ENCODE measurements at places on chromosomes 1 and 21.

GRCh38 chr21:38388203-38388602 lies 110.1 kb downstream of the ERG start:
- H3K4me1 ChIP-seq: no peaks in the 10 kb centered on the region
- no peaks in the 10 kb centered on the region for H3K27me3 ChIP-seq
- H3K36me3 ChIP-seq: no peaks in the 10 kb centered on the region
- no peak for DNase-seq
- no peak overlapping the region for H3K4me3 ChIP-seq

- H3K27ac ChIP-seq: no peak overlapping the region
- H3K4me3 ChIP-seq: no peak overlapping the region
- H3K4me1 ChIP-seq: no peaks in the 10 kb centered on the region
- no peaks in the 10 kb centered on the region for H3K27me3 ChIP-seq
Measured at GRCh38 chr1:55848906-55849305, 633.7 kb upstream of the USP24 start.

- DNase-seq: no peak
- no peak overlapping the region for H3K4me3 ChIP-seq
- H3K4me1 ChIP-seq: peaks cover 4% of the 10 kb centered on the region
- H3K36me3 ChIP-seq: peaks cover 35% of the 10 kb centered on the region
Measured at GRCh38 chr1:109239409-109240068, 9.8 kb upstream of the CELSR2 start.

GRCh38 chr1:161978011-161978790 lies 45.5 kb downstream of the OLFML2B start:
- no peaks in the 10 kb centered on the region for H3K27me3 ChIP-seq
- H3K4me1 ChIP-seq: no peaks in the 10 kb centered on the region
- H3K36me3 ChIP-seq: no peaks in the 10 kb centered on the region

DNA sequence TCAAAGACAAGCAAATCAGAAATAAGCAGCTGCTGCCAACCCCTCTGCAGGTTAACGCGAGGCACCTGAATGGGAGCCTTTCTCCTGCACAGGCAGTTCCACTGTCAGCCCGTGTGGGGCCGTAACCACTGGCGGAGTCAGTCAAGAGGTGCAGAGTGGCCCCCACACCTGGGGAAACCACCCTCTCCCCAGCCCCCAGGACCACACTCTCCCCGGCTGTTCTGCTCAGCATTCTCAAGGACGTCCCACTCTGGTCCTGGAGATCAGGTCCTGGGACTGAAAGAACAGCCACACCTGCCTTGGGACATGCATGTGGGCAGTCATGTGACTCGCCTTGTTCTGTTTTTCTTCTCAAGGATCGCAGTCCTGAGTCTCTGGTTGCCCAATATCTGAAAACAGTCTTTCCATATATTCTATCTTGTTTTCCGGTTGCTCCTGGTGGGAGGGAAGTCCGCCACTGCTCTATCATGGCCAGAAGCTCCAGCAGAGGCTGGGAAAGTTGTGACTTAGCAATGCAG lies 252.5 kb downstream of the PTPRU start:
- no peaks in the 10 kb centered on the region for H3K36me3 ChIP-seq
- no peaks in the 10 kb centered on the region for H3K27me3 ChIP-seq
- no peak overlapping the region for H3K27ac ChIP-seq

GRCh38 chr1:193192586-193192985 lies 6.2 kb upstream of the B3GALT2 start:
- H3K27ac ChIP-seq: no peak overlapping the region
- H3K4me3 ChIP-seq: no peak overlapping the region
- H3K4me1 ChIP-seq: peaks cover 3% of the 10 kb centered on the region
- H3K36me3 ChIP-seq: peaks cover 3% of the 10 kb centered on the region
- DNase-seq: no peak
- H3K27me3 ChIP-seq: no peaks in the 10 kb centered on the region

DNA sequence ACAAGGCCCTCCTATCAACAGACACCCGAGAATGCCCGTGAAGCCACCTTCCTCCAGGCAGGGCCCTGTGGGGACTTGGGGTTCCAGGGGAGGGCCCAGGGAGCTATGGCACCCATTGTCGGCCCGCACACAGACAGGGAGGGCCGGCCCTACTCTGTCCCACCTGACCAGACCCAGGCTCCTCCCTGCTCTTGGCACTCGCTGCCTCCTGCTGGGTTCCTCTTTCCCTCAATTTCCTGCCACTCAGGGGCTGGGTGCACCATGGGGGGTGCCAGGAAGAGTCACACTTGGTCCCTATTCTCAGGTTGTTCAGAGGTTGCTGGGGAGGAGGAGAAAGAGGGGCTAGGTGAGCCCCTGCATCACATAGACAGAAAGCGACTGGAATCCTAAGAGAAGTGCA lies 8.0 kb upstream of the OXCT2 start:
- H3K4me3 ChIP-seq: no peak overlapping the region
- no peak overlapping the region for H3K27ac ChIP-seq
- no peaks in the 10 kb centered on the region for H3K4me1 ChIP-seq
- no peaks in the 10 kb centered on the region for H3K27me3 ChIP-seq

DNA sequence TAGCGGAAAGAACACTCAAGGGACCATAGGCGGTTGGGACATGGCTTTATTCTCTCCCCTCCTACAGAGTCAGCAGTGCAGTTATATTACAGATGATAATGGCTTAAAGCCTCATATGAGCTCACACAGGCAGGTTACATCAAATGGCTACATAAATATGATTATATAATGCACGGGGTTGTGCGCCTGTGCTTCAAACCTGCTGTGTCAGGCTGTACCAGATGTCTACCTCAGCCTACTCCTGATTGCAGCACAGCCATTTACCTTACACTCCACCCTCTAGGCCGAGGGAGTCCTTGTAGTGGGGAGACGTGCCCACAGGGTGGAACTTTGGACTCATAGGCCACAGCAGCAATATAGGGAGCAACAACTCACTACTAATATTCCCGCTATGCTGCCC lies 16.4 kb upstream of the TBX19 start:
- no peaks in the 10 kb centered on the region for H3K4me1 ChIP-seq
- no peaks in the 10 kb centered on the region for H3K27me3 ChIP-seq
- DNase-seq: no peak
- H3K36me3 ChIP-seq: no peaks in the 10 kb centered on the region
- H3K4me3 ChIP-seq: no peak overlapping the region

DNA sequence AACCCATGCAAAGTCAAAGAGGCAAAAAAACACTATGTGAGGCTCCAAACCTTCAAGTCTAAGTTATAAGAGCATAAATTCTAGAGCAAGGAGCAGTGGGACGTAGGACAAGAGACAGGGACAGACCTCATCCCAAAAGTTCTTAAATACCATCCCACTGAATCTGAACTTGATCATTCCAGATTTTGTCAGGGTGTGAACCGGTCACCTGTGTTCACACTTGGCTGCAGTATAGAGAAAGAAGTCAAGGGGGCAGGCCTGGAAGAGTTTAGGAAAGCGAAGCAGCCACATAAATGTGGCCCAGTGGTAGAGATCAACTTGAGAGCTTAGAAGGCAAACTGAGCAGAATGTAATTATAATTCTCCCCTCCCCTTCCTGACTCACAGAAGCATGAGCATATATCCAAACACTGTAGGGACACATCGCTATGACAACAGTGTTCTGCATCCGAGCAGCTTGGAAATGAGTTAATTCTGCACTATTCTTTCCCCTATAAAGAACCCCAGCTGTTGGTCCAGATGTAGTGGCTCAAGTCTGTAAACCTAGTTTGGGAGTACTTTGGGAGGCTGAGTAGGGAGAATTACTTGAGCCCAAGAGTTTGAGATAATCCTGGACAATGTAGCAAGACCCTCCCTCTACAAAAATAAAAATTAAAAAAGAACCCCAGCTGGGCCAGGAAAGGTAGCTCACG lies 2.7 kb downstream of the AKR7A2 start:
- H3K4me3 ChIP-seq: no peak overlapping the region
- DNase-seq: no peak
- H3K27ac ChIP-seq: no peak overlapping the region
- H3K27me3 ChIP-seq: no peaks in the 10 kb centered on the region

GRCh38 chr1:29809446-29810120 lies 573.3 kb downstream of the PTPRU start:
- no peak for DNase-seq
- no peak overlapping the region for H3K27ac ChIP-seq
- H3K27me3 ChIP-seq: no peaks in the 10 kb centered on the region
- H3K4me3 ChIP-seq: no peak overlapping the region
- no peaks in the 10 kb centered on the region for H3K4me1 ChIP-seq

DNA sequence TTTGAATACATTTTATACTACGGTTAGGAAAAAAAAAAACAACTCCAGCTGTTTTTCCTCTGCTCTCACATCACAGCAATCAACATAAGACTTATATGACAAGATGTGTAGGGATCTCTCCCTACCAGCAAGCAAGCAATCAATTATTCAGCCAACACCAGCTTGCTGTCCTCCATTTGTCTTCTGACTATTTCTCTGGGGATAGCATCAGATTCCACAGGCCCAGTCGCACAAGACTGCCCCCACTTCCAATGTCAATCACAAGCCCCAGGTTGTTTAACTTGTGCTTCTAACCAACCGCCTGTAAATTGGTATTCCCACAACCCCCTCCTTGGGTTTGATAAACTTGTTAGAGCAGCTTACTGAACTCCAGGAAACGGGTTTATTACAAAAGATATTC lies 873.1 kb upstream of the TMPRSS15 start:
- H3K27me3 ChIP-seq: no peaks in the 10 kb centered on the region
- no peak overlapping the region for H3K27ac ChIP-seq
- no peaks in the 10 kb centered on the region for H3K36me3 ChIP-seq
- DNase-seq: no peak

GRCh38 chr1:198918920-198919319 lies 280.1 kb downstream of the PTPRC start:
- no peak for DNase-seq
- no peak overlapping the region for H3K4me3 ChIP-seq
- no peaks in the 10 kb centered on the region for H3K36me3 ChIP-seq
- no peaks in the 10 kb centered on the region for H3K27me3 ChIP-seq
- H3K4me1 ChIP-seq: peaks cover 6% of the 10 kb centered on the region

DNA sequence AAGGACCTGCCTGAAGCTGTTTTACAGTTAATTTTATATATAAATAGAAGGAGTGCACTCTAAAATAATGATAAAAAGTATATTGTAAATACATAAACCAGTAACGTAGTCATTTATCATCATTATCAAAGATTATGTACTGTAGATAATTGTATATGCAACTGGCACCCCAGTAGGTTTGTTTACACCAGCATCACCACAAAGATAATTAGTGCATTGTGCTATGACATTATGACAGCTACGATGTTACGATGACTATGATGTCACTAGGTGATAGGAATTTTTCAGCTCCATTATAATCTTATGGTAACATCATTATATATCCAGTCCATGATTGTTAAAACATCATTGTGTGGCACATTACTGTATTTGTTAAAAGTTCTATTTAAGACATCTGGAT lies 185.2 kb downstream of the LBR start:
- no peak overlapping the region for H3K4me3 ChIP-seq
- H3K27me3 ChIP-seq: no peaks in the 10 kb centered on the region
- H3K4me1 ChIP-seq: no peaks in the 10 kb centered on the region
- DNase-seq: no peak
- H3K36me3 ChIP-seq: no peaks in the 10 kb centered on the region
- H3K27ac ChIP-seq: no peak overlapping the region

DNA sequence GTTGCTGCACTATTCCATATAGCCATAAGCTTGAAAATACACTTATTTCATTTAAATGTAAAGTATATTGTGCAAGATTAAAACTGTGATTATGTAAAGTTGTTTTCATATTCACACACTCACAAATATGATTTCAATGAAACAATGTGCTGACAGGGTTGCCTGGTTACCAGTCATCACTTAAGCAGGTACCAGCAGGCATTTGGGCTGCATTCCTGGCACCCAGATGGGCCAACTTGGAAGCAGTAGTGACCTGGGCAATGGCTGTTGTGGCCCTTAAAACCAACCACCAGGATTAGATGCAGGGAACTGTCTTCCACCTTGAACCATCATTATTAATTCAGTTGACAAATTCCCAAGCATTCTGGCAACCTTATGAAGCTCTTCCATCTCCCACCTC lies 45.0 kb upstream of the RASAL2 start:
- no peaks in the 10 kb centered on the region for H3K27me3 ChIP-seq
- H3K4me3 ChIP-seq: no peak overlapping the region
- no peak overlapping the region for H3K27ac ChIP-seq
- no peaks in the 10 kb centered on the region for H3K4me1 ChIP-seq
- H3K36me3 ChIP-seq: no peaks in the 10 kb centered on the region
- no peak for DNase-seq

GRCh38 chr1:178951600-178951999 lies 74.1 kb upstream of the FAM20B start:
- H3K27me3 ChIP-seq: no peaks in the 10 kb centered on the region
- no peaks in the 10 kb centered on the region for H3K36me3 ChIP-seq
- H3K27ac ChIP-seq: no peak overlapping the region
- H3K4me3 ChIP-seq: no peak overlapping the region
- H3K4me1 ChIP-seq: no peaks in the 10 kb centered on the region
- DNase-seq: no peak

DNA sequence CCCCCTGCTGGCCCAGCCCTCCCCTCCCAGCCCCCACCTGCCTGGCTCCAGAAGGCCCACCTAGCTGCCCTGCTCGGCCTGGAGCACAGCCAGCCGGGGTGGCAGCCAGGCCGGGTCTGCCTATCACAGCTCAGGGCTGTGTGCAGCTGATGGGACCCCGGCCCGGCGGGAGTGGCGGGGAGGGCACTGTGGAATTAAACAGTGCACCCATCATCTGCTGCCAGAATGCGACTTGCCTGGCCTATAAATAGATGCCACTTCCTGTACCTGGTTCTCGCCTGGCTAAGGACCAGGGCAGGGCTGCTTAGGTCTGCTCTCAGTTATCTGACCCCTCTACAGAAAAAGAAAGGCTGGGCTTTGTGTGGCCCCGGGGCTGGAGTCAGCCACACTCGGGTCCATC lies 98.2 kb upstream of the VAMP3 start:
- H3K27me3 ChIP-seq: no peaks in the 10 kb centered on the region
- no peaks in the 10 kb centered on the region for H3K36me3 ChIP-seq
- H3K4me3 ChIP-seq: no peak overlapping the region
- no peak for DNase-seq
- peaks cover 6% of the 10 kb centered on the region for H3K4me1 ChIP-seq

- DNase-seq: no peak
- no peaks in the 10 kb centered on the region for H3K27me3 ChIP-seq
- no peaks in the 10 kb centered on the region for H3K36me3 ChIP-seq
Measured at GRCh38 chr1:101199637-101199982, 37.2 kb upstream of the S1PR1 start.

DNA sequence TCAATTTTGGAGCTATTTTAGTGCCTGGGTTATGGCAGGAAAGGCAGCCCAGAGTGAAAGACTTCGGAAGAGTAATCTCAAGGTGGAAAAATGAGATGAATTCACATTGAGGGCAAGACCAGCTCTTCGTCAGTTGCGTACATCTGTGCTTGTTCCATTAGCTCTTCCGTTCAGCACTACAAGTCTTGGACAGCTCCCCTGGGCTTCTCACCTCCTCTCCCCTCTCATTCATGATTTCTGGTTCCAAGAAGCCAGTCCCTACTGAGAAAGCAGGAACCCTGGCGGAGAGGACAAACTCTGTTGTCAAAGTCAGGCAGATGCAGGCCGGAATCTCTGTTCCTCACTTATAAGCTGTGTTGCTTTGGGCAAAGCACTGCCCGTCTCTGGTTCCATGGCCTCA lies 76.5 kb downstream of the ACTL8 start:
- H3K27me3 ChIP-seq: no peaks in the 10 kb centered on the region
- no peak overlapping the region for H3K4me3 ChIP-seq
- H3K27ac ChIP-seq: no peak overlapping the region
- no peak for DNase-seq
- H3K4me1 ChIP-seq: no peaks in the 10 kb centered on the region

Measured in effector memory CD4-positive, alpha-beta T cell (primary cell).